Amniotic stem cell (primary cell): ENCODE measurements at places on chromosomes 7 and 10.

DNA sequence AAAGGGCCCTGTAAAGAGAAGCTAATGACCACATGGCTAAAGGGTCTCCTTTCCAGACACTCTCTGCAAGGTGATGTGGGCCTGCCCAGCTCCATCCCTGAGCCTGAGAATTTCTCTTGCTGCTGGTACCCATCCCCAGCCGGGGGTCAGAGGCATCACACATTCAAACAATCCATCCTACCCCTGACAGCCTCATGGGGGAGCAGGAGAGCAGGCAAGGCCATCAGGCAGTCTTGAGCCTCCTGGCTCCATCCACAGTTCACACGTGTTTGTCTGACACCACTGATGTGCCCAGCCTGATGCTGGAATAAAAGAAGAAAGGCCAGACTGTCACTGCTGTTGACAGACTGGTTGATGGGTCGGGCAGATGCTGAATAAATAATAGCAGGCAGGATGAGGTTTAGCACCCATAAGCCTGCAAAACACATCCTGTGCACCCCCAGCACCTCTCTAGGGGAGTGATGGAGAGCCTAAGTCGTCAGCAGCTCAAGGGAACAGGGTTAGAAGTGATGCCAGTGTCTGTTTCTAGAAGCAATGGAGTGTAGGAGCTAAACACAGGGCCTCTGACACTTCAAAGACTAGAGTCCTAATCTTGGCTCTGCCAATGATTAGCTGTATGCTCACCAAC, 43.5 kb downstream of the TLL2 start:
- no peak for DNase-seq

- no peak for DNase-seq
Observed at GRCh38 chr7:28091190-28091589, 89.4 kb downstream of the JAZF1 start.

GRCh38 chr10:87177-88080, 38.3 kb upstream of the TUBB8 start:
- no peak for DNase-seq

DNA sequence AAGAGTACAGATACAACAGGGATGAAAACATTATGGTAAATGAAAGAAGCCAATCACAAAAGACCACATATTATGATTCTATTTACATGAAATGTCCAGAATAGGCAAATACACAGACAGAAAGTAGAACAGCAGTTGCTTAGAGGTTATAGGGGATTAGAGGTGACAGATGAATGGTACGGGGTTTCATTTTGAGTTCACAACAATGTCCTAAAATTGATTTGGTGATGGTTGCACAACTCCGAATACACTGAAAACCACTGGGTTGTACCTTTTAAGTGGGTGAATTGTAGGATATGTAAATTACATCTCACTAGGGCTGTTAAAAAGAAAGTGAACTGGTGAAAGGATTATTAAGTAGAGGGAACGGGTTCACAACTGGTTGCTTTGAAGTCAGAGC, 76.3 kb upstream of the MRLN start:
- no peak for DNase-seq

DNA sequence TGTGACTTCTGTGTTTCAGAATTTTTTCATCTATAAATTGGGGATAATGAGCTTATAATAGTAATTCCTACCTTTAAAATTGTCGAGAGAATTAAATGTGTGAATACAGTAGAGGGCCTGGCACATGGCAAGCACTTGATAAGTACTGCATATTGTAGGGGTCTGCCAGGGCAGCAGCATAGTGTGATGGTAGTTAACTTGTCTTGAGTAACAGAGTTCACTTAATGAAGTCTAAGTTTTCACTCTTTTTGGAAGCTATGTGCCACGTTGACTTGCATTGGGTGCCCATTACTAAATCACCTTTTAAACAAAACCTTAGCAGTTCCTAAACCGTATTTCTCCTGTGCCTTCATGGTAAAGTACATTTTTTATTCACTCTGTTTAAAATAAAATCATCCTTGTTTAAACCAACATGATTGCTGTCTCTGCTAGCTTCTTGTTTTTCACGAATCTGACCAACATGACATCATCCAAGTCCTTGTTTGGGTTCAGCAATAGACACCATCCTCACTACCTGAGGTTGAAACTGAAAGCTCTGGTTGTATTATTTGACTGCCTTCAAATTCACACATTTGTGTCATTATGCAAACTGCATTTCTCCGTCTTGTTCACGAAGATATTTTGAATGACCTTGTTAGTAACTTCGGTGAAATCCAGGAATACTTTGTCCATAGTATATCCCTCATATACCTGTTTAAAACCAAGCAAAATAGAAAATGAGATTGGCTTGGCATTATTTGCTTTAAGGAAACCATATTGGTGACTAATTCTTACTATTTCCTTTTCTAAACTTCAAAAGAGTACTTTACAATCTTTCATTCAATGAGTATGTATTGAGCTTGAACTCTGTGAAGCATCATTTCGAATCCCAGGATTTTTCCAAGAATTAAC, 340.2 kb downstream of the SUGCT start:
- DNase-seq, result no peak
